ENCODE measurements at places on chromosomes 11 and 22. TPM values are rescaled to one million over a fixed set of nuclear protein-coding genes. Genes with fewer than 3 reads are reported as not detected.

DNA sequence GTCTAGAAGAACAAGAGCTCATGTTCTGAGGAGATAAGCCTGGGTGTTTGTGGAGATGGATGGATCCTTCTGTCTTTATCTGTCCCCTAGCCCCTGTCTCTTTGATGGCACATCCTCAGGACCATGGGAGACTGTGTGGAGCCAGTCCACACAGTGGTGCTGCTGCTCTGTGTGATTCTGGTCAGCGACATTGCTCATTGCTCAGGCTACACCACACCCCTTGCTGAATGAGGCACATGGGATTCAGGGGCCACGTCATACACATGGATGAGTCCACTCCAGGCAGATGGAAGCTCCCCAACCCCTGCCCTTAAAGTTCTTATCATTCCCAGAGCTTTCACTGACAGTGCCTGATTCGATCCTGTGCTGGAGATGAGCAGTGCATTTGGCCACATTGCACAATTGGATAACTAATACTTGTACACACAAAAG, 222.2 kb downstream of the NAV2 start:
- no peak for DNase-seq

- no peak for DNase-seq
Observed at GRCh38 chr11:93389737-93390136, 59.2 kb downstream of the DEUP1 start.

DNA sequence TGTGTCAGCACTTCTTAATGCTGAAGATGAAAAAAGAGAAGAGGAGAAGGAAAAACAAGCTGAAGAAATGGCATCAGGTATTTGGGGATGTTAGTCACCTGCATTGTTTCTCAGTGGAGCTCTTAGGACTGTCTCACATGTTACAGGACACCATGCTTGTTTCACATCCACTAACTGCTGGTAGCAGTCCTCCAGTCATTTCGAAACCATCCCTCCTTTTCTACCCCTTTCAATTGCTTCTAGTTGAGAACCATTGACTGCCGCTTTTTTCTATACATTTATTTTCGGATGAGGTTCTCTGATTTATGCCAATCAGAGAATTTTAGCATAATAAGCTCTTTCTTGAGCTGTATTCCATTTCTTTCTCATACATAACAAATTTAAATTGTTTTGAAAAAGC, 21.5 kb downstream of the BIRC2 start:
- DNase-seq: no peak

- DNase-seq: no peak
Observed at GRCh38 chr11:69138265-69138664, 17.5 kb upstream of the SMIM38 start.

DNA sequence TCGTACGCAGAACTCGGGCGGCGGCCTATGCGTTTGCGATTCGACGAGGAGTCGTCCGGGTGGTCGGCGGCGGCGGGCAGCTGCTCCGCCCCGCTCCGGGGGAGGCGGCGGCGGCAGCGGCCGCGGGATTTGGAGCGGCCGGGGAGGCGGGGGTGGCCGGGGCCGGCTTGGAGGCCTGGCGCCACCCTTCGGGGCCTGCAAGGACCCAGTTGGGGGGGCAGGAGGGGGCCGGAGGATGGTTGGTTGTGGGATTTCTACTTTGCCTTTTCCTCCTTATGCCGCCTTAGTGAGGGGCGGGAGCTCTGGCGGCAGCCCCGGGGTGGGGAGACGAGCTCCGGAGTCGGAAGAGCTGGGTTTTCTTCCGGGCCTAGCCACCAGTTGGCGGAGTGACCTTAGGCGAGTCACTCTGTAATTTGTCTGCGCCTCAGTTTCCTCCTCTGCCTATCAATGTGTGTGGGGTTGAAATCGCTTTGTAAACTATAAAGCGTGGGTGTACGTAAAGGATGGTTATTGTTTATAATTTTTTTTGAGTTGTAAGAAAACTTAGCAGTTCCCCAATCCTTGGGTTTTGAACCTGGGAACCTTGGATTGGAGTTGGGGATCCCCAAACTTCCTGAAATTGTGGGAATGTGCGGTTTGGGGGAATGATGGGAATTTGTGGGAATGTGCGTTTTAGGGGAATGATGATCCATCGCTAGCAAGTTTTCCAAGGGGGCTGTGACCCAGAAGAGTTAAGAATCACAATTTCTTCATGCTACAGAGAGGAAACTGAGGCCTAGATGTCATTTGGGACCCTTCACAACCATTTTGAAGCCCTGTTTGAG, 679 bp downstream of the TUG1 start:
- no peak for DNase-seq

- DNase-seq: no peak
Observed at GRCh38 chr11:65516135-65516968, 8.5 kb upstream of the SCYL1 start.

DNA sequence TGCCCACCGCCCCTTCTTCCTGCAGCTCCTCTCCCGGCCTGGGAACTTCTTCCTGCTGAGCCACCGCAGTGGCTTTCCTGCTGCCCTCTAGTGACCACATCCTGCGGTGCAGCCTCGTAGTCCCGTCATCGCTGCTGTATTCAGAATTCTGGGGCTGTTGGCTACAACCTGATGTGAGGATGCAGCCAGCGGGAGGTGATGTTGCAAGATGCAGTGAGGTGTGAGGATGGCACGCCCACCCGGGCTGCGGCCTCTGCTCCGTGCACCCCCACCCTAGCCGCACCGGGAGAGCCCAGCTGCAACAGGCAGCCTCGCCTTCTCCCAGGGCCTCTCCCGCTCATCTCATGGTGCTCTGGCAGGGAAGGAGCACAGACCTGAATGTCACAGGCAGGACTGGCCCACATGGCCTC, 10.1 kb downstream of the CHST1 start:
- DNase-seq: peak; percentile 12

- DNase-seq: no peak
Observed at GRCh38 chr11:37926772-37927171, 1328.7 kb upstream of the RAG2 start.

GRCh38 chr11:108144615-108145014, 23.2 kb downstream of the ACAT1 start:
- DNase-seq: no peak

DNA sequence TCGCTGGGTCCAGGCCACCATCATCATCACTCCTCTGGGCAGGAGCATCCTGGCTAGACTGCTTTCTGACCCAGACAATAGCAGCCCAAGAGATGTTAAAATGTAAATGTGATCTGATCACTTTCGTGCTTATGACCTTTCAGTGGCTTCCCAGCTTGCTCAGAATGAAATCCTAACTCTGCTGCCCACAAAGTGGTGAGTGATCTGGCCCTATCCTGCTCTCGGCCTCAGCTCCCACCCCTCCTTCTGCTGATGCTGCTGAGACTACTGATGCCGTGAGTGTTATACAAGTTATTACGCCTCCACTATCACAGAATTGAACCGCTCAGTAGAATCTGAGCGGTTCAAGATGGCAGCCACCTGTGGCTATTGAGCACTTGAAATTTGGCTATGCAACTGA, 26.2 kb downstream of the ELF5 start:
- DNase-seq: no peak

The LIF gene
- not detected for polyA plus RNA-seq

The FOLH1 gene
- not detected for polyA plus RNA-seq

The ZBTB16 gene
- polyA plus RNA-seq: 29.4 TPM

The DRAP1 gene
- polyA plus RNA-seq: 57.3 TPM

All from naive B cell (primary cell).